D721Med (cell line): ENCODE measurements at places on chromosomes 4 and X.

GRCh38 chr4:107804956-107805355 is 19.8 kb upstream of the SGMS2 start:
- DNase-seq = no peak

DNA sequence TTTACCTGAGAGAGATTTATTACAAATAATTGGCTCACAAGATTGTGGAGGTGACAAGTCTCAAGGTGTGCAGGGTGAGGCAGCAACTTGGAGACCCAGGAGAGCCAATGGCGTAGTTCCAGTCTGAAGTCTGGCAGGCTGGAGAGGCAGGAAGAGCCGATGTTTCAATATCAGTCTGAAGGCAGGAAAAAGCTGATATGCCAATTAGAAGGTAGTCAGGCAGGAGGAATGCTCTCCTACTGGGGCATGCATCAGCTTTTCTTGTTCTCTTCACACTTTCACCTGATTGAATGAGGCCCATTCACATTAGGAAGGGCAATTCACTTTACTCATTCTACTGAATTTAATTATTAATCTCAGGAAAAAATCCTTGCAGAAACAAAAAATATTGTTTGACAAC is 1351.7 kb upstream of the ADGRL3 start:
- no peak for DNase-seq

DNA sequence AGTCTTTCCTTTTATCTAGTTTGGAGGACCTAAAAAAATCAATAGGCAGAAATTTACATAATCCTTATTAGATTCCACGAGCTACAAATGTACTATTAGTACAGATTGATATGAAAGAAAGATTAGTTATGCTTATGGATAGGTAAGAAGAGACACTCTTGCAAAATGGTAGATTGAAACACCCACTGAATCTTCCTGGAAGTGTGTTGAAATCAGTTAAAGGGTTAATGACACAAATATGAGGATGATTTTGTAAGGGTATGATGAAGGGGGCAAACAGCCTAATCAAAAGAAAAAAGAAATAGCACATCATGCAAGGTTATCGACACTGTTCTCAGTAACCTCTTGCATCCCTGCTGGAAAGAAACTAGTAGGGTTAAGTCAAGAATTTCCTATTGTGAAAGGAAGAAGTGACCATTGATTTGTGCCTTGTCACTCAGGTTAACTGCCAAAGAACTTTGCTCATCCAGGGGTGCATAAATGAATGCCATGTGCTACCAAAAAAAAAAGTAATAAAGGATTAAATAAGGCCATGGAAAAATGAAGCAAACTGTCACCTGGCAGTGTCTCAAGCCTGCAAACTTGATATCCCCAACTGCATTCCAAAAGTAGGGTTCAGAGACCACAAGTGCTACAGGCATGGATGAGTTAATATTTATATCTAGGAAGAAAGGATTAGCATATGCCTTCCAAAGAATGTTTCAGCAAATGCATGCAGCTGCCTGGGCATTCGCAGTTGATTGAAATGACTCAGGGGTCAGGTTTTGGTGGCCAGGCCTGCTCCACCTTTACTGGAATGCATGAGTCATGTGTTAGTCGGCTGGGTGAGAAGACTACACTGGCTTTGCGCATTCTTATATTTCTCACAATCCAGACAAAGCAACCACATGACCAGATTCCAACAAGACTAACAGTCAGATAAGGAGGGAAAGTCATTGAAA is 78.3 kb upstream of the ATXN3L start:
- no peak for DNase-seq

GRCh38 chr4:40721730-40722171 is 28.0 kb upstream of the NSUN7 start:
- DNase-seq = no peak

- DNase-seq = no peak
Measured at GRCh38 chr4:153025406-153025805, 89.3 kb downstream of the FHDC1 start.

GRCh38 chrX:151713849-151714248 is 2.0 kb upstream of the FATE1 start:
- DNase-seq = no peak

- no peak for DNase-seq
Measured at GRCh38 chr4:81410680-81411079, 61.0 kb downstream of the RASGEF1B start.

DNA sequence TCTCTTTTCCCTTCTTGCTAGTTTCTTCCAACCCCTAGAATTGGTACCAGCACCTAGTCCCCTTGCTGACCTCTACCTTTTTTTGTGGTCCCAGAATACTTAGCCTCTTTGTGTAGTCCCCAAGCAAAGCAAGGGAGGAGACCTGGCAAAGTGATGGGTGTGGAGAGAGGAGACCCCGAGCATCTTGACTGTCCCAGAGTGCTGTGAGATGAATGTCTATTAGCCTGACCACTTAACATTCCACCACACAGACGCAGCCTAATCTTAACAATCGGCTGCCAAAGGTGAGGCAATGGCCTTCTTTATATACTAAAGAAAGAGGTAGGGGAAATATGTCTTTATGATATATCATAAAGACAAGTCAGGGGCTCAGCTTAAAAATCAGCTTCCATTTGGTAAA is 55.9 kb downstream of the TRIM2 start:
- no peak for DNase-seq

- no peak for DNase-seq
Measured at GRCh38 chr4:53572600-53572994, 18.7 kb downstream of the LNX1 start.

DNA sequence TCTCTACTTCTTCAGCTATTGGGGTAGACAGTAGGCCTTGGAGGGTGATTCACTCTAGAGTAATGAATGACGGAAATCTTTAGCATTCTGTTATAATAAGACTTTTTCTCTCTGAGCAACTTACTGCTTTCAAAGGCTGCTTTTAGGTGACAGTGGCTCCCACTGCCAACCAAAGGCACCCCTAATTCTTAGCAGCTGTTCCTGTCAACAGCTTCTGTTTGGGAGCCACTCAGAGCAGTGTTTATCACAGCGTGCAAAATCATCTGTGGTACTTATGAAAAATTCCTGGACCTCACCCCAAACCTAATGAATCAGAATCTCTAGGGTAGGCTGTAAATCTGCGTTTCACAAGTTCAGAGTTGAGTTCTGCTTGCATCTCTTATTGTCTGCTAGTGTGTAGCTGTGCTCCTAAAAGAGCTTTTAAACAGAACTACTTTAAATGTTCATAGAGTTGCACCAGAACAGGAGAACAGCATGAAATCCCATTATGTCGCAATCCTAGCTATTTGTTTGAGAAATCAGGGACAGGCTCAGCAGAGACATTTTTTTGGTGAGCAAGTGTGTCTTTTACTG is 52.8 kb upstream of the POU4F2 start:
- no peak for DNase-seq

DNA sequence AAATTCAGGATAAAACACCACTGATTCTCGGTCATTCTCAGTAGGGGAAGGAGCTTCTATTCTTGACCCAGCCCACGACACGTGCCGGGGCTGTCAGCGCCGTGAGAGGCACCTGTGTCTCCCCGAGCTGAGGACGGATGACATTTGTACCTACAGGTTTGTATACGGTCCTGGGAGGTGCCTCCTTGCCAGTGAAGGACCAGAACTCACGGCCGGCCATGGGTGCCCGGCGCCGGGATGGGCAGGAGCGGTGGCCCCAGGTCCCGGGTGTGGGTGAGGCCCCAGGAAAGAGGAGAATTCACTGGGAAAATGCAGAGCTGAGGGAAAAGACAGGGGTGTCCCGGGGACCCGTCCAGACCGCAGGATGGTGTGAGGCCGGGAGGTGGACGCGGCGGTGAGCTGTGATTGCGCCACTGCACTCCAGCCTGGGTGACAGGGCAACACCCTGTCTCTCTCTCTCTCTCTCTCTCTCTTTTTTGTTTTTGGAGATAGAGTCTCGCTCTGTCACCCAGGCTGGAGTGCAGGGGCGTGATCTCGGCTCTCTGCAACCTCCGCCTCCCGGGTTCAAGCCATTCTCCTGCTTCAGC is 48.9 kb upstream of the PPP2R3B start:
- no peak for DNase-seq

DNA sequence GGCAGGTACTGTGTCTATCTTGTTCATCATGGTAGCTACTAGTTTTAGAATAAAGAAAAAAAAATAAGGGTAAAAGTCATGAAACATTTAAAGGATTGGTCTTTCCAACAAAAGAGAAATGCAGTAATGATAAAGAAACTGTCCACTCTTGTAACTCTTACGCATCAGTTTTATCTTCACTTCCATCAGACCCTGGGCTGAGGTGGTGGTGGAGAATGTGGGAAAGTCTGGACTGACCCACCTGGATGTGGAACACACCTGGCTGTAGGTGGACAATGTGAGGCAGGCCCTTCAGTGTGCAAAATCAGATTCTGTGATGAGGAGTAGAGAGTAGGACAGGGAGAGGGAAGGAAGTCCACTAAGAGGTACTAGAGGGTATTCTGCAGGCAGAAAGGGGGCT is 128.6 kb downstream of the RASL11B start:
- no peak for DNase-seq

DNA sequence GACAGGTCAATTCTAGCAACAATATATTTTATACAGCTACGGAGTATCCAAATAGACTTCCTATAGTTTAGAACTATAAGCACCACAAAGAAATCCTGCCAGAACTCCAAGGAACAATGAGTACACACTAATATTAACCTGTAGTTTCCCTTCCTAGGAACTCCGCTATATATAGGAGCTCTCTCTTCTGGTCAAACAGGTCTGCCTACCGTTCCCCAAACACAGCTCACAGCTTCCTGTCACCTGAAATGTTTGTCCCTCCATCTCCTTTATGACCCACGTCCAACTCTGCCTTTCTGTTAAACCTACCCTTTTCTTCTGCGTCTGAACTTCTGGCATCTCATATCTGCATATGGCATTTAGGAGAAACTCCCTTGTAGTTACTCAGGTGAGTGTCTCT is 10.5 kb upstream of the GJB1 start:
- no peak for DNase-seq

GRCh38 chrX:9597361-9598035 is 132.6 kb downstream of the TBL1X start:
- no peak for DNase-seq

DNA sequence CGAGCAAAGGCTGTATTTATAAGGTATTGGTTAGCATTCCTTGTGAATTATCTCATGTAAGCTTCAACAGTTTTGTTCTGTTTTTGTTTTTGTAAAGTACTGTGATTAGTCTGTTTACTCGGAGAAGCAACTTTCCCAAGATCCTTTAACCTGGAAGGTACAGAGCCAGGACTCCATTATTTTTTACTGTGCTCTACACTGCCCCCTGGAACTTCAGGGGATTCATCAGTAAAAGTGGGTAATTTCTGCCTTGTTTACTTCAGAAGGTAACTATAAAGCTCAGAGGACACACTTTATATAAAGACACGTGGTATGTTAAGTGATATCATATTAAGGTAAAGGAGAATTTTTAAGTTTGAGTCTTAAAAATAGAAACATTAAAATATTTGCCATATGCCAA is 124.9 kb downstream of the IQCM start:
- DNase-seq = no peak

DNA sequence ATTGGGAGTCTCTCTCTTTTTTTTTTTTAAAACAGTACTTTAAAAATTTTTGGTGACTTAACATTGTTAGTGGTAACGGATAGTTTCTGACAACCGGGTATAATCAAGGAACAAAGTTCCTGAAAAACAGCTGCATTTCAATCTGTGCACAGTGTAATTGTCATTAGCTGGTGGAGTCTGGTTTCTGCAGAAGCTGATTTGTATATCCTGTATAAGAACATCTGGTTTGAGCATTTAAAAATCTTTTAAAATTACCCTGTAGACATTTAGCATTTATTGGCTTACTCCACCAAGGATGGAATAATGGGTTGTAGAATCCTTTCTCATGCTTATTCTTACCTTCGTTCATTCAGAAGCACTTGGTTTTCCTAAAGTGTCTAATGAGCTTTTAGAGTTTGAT is 11.2 kb downstream of the JADE1 start:
- no peak for DNase-seq

GRCh38 chr4:84159762-84160161 is 339.3 kb downstream of the NKX6-1 start:
- no peak for DNase-seq

GRCh38 chrX:46647251-46647650 is 73.7 kb downstream of the CHST7 start:
- no peak for DNase-seq

DNA sequence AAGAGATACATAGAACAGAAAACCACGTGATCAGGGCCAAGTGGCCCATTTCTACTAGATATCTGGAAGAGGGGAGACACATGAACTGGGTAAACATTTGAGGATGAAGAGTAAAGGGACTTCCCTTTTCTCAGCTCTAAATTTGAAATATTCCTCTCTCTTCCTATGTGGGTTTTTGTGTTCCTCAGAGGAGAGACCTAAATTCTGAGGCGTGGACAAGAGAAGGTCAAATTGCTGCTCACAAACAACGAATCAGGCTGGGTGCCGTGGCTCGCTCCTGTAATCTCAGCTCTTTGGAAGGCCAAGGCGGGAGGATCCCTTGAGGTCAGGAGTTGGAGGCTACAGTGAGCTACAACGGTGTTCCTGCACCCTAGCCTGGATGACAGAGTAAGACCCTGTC is 216.0 kb downstream of the PTTG2 start:
- no peak for DNase-seq

DNA sequence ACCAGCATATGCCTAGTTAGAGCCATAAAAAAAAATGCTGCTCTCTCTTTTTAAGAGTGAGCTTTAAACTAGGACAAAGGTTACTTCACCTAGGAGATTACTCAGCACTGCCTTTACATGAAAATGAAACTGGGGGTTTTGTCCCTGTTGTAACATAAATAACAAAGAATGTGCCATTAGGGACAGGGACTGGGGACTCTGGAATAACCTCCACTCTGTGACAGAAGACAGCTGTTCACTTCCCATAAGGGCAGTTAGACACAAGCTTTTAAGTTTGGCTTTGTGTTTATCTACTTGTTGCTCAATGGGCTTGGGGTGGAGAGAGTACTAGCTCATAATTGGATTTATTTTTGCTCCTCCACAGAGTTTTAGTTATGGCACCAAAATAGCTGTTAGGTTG is 11.9 kb downstream of the ENPEP start:
- DNase-seq = no peak

GRCh38 chr4:102525097-102525496 is 23.9 kb downstream of the NFKB1 start:
- DNase-seq = no peak

GRCh38 chrX:78378476-78379115 is 51.2 kb upstream of the CYSLTR1 start:
- DNase-seq = no peak

DNA sequence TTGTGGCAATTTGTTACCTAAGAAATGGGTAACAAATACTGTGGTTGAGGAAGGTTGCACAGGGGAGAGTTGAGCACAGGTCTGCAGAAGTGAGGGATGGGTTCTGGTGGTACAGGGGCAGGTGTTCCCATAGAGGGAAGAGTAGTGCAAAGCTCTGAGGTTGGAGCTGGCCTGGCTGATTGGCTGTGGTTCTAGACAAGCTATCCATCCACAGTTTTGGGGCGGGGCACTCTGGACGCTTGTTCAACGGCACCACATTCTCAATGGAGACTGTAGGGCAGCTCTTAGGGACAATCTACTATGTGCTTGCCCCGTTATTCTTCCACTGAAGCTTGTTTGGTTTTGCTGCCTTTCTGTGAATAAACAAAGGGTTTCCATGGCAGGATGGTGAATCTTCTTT is 35.4 kb downstream of the NAT8L start:
- no peak for DNase-seq

- DNase-seq = no peak
Measured at GRCh38 chrX:6981718-6982406, 165.7 kb upstream of the STS start.
